Activated T-cell treated with anti-CD3 and anti-CD28 coated beads for 48 hours (primary cell): ENCODE measurements at places on chromosomes 6 and 20.

- DNase-seq, result no peak
Observed at GRCh38 chr20:59705651-59706399, 101.5 kb downstream of the PHACTR3 start.

DNA sequence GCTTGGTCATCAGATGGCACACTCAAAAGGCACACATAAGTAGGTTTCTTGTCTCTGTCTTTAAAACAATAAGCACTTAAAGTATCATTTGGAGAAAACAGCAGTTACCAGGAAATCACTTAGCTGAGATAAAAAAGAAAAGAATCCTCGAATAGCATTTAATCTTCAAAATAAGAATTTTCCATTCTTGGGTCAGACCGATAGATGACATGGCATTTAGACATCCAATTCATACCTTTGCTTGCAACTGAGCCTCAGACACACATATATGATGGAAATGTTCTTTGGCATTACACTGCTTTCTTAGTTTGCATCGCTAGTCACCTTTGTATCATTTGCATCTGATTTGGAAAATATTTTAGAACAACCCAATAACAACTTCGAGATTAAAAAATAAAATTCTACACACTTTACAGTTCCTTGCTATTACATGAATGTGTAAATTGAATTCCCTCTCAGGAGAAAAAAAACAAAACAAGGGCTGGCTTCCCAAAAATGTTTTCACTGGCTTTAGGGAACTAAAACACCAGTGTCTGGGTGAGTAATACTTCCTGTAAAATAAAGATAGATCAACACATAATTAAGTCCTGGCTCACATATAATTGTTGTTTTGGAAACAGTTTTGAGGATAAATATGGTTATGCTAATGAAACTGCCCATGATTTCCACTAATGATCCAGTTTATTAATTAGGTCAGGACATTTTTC is 1.3 kb upstream of the RNF217 start:
- no peak for DNase-seq

- no peak for DNase-seq
Observed at GRCh38 chr6:104321301-104321700, 538.4 kb downstream of the HACE1 start.

DNA sequence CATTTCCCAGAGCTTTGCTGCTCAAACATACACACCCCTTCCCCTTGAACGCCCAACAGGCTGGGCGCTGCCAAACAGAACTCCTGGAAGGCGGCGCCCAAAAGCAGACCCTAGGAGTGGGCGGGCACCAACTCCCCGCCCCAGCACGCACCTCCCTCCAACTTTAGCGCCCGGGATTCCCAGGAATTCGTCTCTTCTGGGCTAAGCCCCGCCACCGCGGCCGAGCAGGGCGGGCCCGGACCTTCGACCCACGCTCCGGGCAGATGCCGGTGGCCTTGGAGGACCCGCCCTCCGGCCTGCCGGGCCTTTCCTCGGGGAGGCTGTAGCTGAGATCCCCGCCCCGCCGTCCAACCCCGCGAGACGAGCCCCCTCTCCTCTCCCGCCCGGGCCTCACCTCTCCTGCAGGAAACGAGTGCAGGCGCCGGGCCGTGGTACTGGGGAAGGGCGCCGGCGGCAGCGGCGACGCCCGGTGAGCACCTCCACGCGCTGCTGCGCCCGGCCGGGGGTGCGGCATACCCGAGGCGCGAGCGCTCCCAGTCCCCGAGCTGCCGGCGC is 659 bp downstream of the MCUR1 start:
- no peak for DNase-seq

GRCh38 chr6:139373154-139373927 is 1.1 kb downstream of the CITED2 start:
- DNase-seq, result peak; percentile 73

DNA sequence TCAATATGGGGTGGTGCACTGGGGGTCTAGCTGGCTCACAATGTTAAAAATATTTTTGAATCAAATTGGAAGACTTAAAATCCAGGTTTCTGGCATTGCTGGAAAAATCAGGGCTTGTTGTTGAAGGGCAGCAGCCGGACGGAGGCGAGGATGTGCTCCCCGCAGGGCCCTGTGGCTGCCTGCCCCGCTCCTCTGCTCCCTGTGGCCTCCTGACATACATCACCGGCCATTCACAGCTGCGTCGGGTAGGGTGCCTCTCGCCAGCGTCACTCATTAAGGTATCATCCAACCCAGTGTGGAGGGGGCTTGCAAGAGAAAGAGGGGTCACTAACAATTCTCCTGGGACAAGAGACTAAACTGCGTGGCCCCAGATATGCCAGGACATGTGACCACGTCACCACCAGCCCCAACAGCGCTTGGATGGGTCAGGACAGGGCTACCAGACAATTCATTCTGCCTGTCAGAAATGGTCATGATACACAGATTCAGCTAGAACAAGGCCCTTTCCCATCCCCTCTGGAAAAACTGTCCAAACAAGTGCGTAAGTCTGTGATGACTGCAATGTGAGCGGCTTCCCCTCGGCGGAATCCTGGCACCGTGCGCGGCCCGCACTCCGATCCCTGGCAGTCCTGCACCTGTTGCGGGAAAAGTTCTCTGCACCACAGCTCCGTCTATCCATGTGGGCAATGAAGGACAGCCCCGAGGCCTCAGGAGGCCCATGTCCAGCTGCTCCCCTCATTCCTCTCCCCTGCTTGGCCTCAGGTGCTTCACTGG is 12.0 kb downstream of the GATA5 start:
- no peak for DNase-seq

DNA sequence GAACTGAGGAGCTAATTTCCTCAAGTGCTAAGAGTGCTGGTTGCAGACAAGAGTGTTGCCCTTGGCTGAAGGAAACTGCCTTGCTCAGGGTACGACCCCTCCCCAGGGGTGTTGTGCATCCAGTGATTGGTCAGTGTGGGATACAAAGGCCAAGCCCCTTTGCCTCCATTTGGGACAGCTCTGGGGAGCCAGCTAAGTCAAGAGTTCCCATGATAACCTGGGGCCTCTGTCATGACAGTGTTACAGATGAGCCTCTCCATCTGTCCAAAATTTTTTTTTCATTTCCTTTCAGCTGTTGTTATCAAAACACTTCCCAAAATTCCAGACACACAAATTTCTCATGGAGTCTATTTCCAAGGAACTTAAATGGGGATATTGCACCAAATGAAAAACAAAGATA is 93.3 kb downstream of the HS3ST5 start:
- DNase-seq, result no peak
